Neural crest cell (in vitro differentiated cells): ENCODE measurements at places on chromosomes 7 and 10. TPM values are rescaled to one million over a fixed set of nuclear protein-coding genes. Genes with fewer than 3 reads are reported as not detected.

DNA sequence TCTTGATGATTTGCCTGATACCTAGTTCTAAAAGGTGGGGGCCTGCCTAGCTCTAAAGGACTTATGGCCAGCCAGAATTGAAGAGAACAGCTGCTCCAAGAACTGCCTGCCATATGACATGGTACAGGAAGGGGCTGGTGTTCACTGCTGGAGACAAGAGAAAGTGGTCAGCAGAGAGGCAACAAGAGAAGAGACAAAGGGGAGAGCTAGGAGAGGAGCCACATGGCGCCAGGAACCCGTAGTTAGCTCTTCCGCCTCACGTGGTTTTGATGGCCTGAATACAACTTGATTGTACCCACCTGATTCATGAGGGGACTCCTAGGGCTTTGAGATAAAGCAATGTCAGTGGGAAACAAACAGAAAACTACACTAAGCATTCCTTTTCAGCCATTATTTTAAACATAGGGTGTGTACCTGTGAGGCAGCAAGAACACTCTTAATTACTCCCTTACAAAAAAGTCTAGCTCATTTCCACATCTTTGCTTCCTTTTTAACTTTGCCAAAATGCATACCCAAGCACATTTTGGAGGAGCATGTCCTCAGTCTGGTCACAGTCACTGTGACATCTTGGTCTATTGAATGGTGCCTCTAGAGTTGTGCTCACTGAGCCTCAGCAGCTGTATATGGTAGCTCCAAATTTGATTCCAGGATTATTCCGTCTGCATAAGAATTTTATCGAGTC, 71.6 kb downstream of the CCDC71L start:
- H3K27ac ChIP-seq: no peak overlapping the region
- H3K4me3 ChIP-seq: no peak overlapping the region
- DNase-seq: no peak

- H3K4me1 ChIP-seq: no peaks in the 10 kb centered on the region
- H3K27ac ChIP-seq: no peak overlapping the region
- H3K36me3 ChIP-seq: no peaks in the 10 kb centered on the region
- no peak for DNase-seq
- H3K4me3 ChIP-seq: no peak overlapping the region
These were observed 490.4 kb upstream of the SEMA3A start for GRCh38 chr7:84684836-84685480.

GRCh38 chr7:99828811-99829210, 998 bp downstream of the CYP3A43 start:
- H3K4me1 ChIP-seq: no peaks in the 10 kb centered on the region
- no peak overlapping the region for H3K27ac ChIP-seq
- H3K36me3 ChIP-seq: no peaks in the 10 kb centered on the region
- peaks cover 16% of the 10 kb centered on the region for H3K27me3 ChIP-seq
- no peak for DNase-seq

DNA sequence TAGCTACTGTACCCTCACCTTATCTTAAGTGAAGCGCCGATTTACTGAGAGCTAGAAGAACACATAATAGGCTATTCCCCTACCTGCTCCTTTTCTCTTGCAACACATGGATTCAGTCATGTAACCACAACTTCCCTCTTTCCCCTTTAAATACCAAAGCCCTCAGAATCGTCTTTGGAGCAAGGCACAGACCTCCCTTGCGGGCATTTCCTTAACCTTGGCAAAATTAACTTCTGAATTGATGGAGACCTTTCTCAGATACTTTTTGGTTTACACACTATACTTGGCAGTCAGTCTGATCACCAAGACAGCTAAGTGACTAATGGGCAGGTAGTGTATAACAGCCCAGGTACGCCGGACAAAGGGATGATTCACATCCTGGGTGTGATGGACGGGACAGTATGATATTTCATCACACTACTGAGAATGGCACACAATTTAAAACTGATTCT, 72.7 kb upstream of the SEC61G start:
- H3K27ac ChIP-seq: no peak overlapping the region
- no peak overlapping the region for H3K4me3 ChIP-seq
- H3K4me1 ChIP-seq: no peaks in the 10 kb centered on the region
- DNase-seq: no peak
- no peaks in the 10 kb centered on the region for H3K27me3 ChIP-seq
- peaks cover 3% of the 10 kb centered on the region for H3K36me3 ChIP-seq

DNA sequence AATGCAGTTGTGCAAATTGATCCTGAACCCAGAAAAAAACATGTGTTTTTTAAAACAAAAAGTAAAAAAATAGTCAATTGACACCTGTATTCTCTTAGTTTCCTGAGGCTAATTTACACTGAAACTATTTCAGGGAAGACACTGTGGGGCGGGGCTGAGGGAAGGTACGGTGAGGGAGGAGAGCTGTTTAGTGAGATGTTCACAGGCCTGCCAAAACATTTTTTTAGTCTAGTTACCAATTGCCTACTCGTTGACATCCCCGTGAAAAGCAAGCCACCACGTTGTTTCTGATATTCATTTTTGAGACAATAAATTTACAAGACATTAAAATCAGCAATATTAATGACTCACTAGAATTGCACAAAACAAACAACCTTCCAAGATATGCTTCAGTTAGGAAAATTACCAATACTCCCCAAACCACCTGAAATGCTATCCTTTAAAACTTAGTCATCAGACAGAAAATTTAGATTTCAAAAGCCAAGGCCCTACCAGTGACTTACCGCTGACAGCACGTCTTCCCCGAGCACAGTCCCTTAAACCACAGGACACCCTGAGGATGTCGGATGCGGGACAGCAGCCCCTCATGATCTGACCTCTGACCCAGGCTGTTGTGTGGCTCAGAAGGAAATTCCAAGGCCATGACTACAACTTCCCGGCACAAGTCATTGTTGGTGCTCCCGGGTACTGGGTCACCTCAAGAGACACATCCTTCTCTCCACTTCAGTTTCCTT, 279.2 kb downstream of the PRPF18 start:
- H3K27me3 ChIP-seq: no peaks in the 10 kb centered on the region
- peak overlapping the region; percentile 50 for H3K4me3 ChIP-seq
- peak overlapping the region; percentile 79 for H3K27ac ChIP-seq
- H3K4me1 ChIP-seq: peaks cover 49% of the 10 kb centered on the region

DNA sequence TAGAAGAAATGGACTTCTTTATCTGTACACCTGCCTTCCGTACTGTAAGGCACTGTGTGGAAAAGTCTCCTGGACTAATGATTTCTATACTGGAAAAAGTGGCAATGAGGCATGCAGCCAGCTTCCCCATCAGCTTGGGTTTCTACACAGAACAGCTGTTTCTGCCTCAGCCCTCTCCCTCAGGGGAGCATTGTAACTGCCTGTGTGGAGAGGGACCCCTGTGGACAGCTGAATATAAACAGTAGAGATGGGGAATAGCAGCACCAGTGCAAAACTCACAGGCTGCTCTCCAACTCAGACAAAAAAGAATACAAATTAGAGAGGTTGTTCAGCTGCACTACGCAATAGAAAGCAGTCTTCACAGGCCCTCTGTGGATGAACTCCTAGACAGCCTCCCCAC, 451.3 kb upstream of the MBL2 start:
- H3K36me3 ChIP-seq: no peaks in the 10 kb centered on the region
- H3K4me1 ChIP-seq: peaks cover 15% of the 10 kb centered on the region
- no peak overlapping the region for H3K27ac ChIP-seq
- no peak for DNase-seq

DNA sequence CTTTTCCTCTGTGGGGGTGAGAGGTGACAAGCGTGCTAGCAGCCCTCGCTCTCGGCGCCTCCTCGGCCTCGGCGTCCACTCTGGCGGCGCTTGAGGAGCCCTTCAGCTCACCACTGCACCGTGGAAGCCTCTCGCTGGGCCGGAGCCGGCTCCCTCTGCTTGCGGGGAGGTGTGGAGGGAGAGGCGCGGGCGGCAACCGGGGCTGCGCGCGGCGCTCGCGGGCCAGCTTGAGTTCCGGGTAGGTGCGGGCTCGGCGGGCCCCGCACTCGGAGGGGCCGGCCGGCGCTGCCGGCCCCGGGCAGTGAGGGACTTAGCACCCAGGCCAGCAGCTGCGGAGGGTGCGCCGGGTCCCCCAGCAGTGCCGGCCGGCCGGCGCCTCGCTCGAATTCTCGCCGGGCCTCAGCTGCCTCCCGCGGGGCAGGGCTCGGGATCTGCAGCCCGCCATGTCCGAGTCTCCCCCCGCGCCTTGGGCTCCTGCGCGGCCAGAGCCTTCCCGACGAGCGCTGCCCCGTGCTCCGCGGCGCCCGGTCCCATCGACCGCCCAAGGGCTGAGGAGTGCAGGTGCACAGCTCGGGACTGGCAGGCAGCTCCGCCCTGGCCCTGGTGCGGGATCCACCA, 352.8 kb upstream of the PODXL start:
- no peak overlapping the region for H3K4me3 ChIP-seq
- no peaks in the 10 kb centered on the region for H3K36me3 ChIP-seq
- H3K27ac ChIP-seq: no peak overlapping the region
- peaks cover 20% of the 10 kb centered on the region for H3K27me3 ChIP-seq

- no peaks in the 10 kb centered on the region for H3K36me3 ChIP-seq
- H3K4me1 ChIP-seq: peaks cover 15% of the 10 kb centered on the region
- no peak for DNase-seq
- H3K4me3 ChIP-seq: no peak overlapping the region
- peaks cover 26% of the 10 kb centered on the region for H3K27me3 ChIP-seq
- H3K27ac ChIP-seq: no peak overlapping the region
These were observed 16.6 kb downstream of the ADGRA1 start for GRCh38 chr10:133104068-133104962.

DNA sequence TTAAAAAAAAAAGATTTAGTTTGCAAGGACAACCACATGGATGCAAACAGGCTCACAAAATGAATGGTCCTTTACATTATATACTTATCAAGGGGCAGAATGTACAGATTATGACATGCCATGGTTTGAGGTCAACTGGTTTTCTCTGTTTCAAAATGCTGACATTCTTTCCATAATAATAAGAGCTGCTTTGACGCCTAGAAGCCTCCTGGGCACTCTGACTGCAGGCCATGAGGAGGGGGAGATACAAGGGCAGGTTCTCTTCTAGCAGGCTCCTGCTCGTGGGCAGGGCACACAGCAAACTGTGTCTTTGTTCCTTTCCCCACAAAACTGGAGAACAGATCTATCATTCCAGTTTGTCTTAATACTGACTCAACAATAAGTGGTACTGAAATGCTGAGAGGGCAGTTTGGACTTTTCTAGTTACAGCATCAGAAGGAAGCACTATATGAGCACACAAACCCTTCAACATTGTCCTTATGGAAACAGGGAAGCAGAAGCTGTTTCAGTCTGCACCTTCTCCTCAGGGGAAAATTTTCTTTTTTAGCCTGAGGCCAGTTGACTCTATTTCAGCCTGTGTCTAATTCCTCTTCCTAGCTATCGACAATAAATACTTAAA, 314.9 kb upstream of the AOAH start:
- peaks cover 2% of the 10 kb centered on the region for H3K36me3 ChIP-seq
- no peak overlapping the region for H3K27ac ChIP-seq
- DNase-seq: no peak
- H3K4me3 ChIP-seq: no peak overlapping the region
- peaks cover 4% of the 10 kb centered on the region for H3K4me1 ChIP-seq

- no peaks in the 10 kb centered on the region for H3K27me3 ChIP-seq
- DNase-seq: no peak
- peaks cover 9% of the 10 kb centered on the region for H3K36me3 ChIP-seq
- H3K27ac ChIP-seq: no peak overlapping the region
These were observed 47.5 kb downstream of the USP6NL start for GRCh38 chr10:11563936-11564335.

GRCh38 chr7:149773446-149774236, at the start of gene ZNF467:
ZNF467 (minus strand) TSS chr7:149773588; CDS start chr7:149771032, 2,556 bp downstream.
- no peak for DNase-seq
- H3K4me1 ChIP-seq: peaks cover 17% of the 10 kb centered on the region
- peaks cover 38% of the 10 kb centered on the region for H3K27me3 ChIP-seq
- no peaks in the 10 kb centered on the region for H3K36me3 ChIP-seq
- H3K4me3 ChIP-seq: peak within 1 kb of the TSS; percentile 88

DNA sequence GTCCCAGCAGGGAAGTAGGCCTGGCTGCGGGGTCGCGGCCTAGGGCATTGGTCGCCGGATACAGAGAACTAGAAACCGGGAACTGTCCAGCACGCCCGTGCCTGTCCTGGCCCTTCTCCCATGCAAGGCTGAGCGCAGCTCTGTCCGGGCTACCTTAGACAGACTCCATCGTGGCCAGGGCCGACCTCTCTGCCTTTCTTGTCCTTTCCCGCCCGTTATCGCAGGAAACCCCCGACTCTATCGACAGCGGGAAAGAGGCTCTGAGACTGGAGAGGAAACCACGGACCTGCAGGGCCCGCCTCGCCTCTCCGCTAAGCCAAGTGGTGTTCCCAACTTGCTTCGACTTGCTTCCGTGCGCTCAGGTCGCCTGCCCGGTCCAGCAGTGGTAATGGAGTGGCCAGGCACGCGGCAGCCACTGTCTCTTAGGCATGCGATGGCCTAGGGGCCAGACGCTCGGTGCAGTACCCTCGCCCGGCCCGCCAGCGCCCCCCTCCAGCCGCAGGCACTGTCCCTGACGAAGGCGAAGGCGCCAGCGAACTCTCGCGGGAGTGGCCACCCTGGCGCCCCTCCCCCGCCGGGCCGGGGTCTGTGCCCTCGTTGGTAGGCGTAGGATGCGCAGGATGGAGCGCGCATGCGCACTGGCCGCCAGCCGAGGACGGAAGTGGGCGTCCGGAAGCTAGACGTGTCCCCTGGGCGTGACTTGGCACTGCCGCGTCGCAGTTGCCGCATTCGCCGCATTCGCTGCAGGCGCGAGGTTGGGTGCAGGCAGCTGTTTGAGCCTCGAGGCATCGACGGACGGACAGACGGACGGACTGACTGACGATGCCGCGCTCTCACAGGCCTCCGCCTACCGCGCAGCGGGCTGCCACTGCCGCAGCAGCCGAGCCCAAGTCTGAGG, 54.4 kb downstream of the MCMBP start:
- peaks cover 29% of the 10 kb centered on the region for H3K36me3 ChIP-seq
- peak; percentile 77 for DNase-seq
- no peaks in the 10 kb centered on the region for H3K27me3 ChIP-seq
- H3K4me3 ChIP-seq: peak overlapping the region; percentile 96

DNA sequence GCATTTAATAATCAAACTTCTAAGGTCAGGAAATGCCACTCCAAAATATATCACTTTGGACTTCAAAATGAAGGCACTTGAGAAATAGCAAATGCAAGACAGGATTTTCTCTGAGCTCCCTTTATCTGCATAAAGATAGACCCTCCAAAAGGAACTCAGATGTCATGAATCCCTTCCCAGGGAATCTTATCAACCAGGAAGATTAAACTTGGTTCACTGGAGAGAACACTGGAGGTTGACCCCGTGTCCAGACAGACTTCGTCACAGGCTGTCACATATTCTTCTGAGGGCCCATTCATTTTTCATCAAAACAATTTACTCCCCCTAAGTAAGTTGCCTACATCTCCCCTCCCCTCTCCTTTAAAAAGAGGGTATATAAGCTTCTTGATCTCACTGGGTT, 21.2 kb downstream of the IFIT3 start:
- H3K4me1 ChIP-seq: peaks cover 83% of the 10 kb centered on the region
- H3K36me3 ChIP-seq: no peaks in the 10 kb centered on the region
- no peaks in the 10 kb centered on the region for H3K27me3 ChIP-seq
- no peak overlapping the region for H3K4me3 ChIP-seq
- H3K27ac ChIP-seq: no peak overlapping the region
- DNase-seq: no peak

The DOCK1 gene
- 55.8 and 62.9 TPM in 2 replicates for total RNA-seq

The TMEM213 gene
- not detected in 2 replicates for total RNA-seq

The DYNC1I1 gene
- 0.71 and 0.79 TPM in 2 replicates for total RNA-seq

The NHLRC2 gene
- total RNA-seq: 55.0 and 58.7 TPM in 2 replicates

The VDAC2 gene
- 197 and 202 TPM in 2 replicates for total RNA-seq

The KCNIP2 gene
- total RNA-seq: 2.2 and 3.9 TPM in 2 replicates

The AASS gene
- 82.0 and 84.4 TPM in 2 replicates for total RNA-seq
